ENCODE measurements at places on chromosomes 3 and 15. TPM values are rescaled to one million over a fixed set of nuclear protein-coding genes. Genes with fewer than 3 reads are reported as not detected.

Gene SIN3A
- total RNA-seq = 33.5 TPM

Gene GOLGA6L1
- total RNA-seq = not detected

Gene GNAT1
- 0.48 TPM for total RNA-seq

Gene SAMMSON
- not detected for total RNA-seq

Gene ITIH1
- not detected for total RNA-seq

Gene SPRED1
- total RNA-seq = 9.0 TPM

Gene SELENOS
- total RNA-seq = 160 TPM

Gene C3orf20
- 0.02 TPM for total RNA-seq

Gene COL7A1
- 170 TPM for total RNA-seq

Gene KNG1
- total RNA-seq = not detected

Gene CLK3
- total RNA-seq = 40.5 TPM

Gene PDE12
- total RNA-seq = 20.0 TPM

Gene KCNH8
- not detected for total RNA-seq

Gene TYRO3
- 20.6 TPM for total RNA-seq

Gene PLOD2
- 118 TPM for total RNA-seq

Gene TMC3
- total RNA-seq = not detected

Gene SLC15A2
- total RNA-seq = 0.20 TPM

Gene SLC27A2
- total RNA-seq = 38.5 TPM

Gene CYP11A1
- total RNA-seq = not detected

Gene SMCO1
- total RNA-seq = not detected

Gene PIERCE2
- 4.8 TPM for total RNA-seq

Measured in A549 treated with dexamethasone at 1 μM for 4 hours (cell line).